Naive B cell (primary cell): ENCODE measurements at places on chromosomes 13 and 19. TPM values are rescaled to one million over a fixed set of nuclear protein-coding genes. Genes with fewer than 3 reads are reported as not detected.

- no peak for DNase-seq
Observed at GRCh38 chr13:19860884-19861655, 2.4 kb downstream of the ZMYM5 start.

DNA sequence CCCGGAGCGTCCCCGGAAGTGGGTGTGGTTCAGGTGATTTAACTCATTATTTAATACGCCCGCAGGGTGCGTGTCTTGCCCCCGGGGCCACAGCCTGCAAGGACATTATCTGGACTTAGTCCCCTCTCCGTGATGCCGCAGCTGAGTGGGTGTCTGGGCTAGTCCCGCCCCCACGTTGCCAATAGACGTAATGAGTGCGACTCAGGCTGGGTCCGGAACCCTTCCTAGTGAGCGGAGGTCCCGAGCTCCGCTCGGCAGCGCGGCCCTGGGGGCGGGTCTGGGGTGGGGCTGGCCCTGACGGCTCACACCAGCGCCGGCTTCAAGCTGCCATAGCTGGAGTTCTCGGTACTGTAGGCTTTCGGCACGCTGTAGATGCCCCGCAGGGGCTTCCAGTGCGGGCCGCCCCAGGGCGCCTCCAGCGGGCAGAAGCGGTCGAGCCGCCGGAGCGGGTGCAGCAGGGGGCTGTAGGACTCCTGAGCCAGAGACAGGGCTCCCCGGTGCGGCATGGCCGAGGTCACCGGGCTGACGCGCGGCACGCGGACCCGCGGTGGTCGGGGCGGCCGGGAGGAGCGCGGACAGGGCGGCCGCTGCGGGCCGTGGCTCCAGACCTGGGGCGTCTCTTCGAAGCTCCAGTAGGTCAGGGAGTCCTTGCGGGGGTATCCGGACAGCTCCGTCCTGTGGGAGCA, 918 bp upstream of the LHB start:
- DNase-seq, result peak; percentile 62

The GARIN5A gene
- polyA plus RNA-seq, result 0.38 TPM

GRCh38 chr19:48868114-48868886, at the start of gene PLEKHA4:
PLEKHA4 (minus strand) TSS chr19:48868617; CDS start chr19:48867620, 997 bp downstream.
- no peak for DNase-seq

The TSHZ3 gene
- polyA plus RNA-seq, result not detected

DNA sequence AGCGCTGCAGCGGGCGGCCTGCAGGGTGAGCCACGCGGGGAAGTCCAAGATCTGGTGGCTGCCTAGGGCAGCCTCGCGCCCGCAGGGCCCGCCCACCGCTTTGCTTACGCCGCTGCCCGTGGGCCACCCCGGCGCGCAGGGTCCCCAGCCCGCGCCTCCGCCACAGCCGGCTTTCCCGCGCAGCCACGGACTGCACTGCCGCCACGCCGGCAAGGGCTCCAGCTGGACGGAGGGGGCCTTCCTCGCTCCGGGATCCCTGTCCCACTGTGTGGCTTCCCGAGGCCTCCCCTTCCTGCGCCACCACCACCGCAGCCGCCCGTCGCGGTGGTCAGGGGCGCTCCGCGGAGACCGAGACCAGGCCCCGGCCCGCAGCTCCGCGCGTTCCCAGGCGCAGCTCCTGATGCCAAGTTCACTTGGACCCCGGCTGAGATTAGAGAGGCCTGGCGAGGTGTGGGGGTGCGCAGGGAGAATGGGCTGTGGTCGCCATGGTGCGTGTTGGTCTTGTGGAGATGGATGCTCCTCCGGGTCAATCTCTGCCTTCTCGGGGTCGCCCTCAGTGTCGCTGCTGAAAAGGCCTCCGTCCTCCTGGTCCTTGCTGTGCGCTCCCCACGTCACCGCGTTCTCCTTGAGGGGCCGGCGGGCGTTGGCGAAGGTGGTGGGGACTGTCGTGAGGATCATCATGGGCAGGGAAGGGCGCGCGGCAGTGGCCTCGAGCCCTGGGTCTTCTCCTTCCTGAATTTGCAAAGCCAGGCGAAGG, 17.9 kb upstream of the RNF17 start:
- DNase-seq, result no peak

- no peak for DNase-seq
Observed at GRCh38 chr13:27018882-27019281, 152.7 kb downstream of the USP12 start.

DNA sequence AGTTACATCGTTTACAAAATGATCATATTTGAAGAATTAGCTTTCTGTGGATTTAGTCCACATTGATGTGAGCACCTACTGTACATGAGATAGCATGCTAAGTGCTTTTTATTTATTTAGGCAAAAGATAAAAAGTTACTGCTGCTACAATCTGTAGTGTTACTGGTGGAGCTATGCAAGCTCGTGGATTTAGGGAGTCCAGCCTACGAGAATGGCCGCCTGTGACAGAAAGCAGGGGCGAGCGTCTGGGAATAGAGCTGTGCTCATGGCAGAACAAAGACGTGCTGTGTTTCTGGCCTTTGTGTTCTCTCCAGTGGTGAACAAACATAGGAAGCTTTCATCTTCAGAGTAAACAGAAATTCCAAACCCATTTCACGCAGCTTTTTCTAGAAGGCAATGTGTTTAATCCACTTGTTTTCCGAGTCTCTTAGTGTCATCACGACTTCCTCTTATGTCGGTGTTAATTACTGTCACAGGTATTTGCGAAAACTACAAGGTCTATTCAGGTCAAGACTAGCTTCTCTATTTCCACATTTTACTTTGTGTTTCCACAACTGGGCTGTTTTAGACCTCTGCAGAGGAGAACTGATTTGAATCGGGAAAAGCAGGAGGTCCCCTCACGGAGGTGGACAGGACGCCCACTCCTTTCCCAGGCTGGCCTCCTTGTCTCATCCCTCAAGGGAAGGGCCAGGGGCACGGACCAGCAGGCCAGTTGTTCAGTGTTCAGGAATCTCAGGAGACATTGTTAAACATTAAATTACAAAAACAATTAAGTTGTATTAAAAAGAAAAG, 67.3 kb downstream of the ATP11A start:
- no peak for DNase-seq
